Spinal cord (tissue), 10 donors: ENCODE measurements at places on chromosomes 3 and 15.

DNA sequence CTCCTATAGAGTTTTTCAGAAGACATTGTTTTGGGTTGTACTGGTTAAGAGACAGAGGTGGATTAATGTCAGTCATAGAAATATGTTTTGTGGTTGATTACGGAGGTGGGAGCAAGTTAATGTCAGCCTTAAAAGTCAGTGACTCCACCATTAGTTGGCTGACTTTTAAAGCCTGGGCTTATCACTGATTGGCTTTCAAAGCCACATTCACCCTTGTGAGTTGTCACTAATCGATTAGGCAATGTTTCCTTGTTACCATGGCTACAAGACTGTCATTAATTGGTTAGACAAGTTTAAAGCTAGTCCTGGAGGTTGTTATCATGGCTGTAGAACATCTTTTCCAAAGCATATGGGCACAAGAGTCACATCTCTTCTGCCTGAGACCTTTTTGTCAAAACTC lies 73.0 kb downstream of the NEO1 start:
- no peak overlapping the region for H3K27ac ChIP-seq
- no peaks in the 10 kb centered on the region for H3K4me1 ChIP-seq
- H3K36me3 ChIP-seq = peaks cover 13% of the 10 kb centered on the region
- no peak overlapping the region for H3K4me3 ChIP-seq

DNA sequence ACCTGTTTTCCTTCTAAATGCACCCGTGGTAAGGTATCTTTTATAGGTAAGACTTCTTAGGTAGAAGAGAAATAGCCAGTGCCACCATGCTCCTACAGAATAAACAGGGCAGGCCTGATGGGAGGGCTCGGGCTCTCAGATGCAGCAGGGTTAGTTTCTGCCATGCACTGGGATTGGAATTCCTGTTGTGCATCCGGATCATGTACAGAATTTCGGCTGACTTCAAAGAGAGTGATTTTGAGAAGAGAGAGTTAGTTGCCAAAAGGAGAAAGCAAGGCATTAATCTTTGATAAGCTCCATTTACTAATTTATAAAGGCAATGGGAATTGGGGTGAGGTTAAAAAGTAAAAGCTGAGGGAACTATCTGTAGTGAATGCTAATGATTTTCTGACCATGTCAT lies 211.2 kb downstream of the WDR72 start:
- H3K4me1 ChIP-seq = no peaks in the 10 kb centered on the region
- H3K27ac ChIP-seq = no peak overlapping the region
- no peak overlapping the region for H3K4me3 ChIP-seq

DNA sequence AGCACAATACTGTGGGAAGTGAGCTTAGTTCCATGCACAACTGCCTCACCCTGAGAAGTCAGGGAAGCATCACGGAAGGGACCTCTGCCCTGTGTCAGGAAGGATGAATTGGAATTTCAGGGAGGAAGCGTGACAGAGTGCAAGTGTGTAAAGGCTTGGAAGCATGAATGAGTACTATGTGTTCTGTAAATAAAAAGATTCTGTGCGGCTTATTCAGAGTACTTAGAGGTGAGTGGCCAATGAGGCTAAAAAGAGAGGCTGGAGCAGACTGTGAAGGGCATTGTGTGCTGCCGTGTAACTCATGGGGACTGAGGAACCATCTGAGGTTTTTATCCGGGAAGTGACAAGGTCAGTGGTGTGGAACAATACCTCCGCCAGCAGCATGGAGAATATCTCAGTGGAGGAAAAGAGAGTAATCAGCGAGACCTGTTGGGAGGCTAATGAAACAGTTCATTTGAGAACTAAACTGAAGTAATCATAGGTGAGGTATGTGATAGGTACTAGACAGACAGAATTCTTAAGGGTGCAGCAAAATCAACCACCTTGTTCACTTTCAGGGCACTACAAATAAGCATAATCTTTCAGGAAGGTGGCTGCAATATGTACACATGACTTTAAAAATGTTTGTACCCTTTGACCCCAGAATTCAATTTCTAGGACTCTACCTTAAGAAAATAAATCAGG lies 64.9 kb upstream of the SPRED1 start:
- no peaks in the 10 kb centered on the region for H3K27me3 ChIP-seq
- H3K27ac ChIP-seq = no peak overlapping the region
- H3K4me3 ChIP-seq = no peak overlapping the region
- no peaks in the 10 kb centered on the region for H3K36me3 ChIP-seq
- no peaks in the 10 kb centered on the region for H3K4me1 ChIP-seq
- no peak for DNase-seq

DNA sequence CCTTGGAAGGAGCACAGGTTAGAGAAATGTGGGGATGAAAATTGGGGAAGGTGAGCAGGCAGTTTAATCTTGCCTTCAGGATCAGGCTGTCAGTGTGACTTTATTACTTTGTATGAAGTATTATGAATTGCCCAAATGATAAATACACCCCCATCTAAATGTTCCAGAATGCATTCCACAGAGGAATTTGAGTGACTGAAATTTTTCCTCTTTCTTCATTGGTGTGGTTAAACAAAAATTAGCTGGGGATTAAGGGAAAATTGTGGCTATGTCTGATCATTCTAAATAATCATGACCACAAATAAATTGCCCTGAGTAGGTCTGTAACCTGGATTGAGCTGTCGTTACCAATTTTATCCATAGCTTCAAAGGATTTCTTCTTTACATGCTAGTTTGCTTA lies 33.5 kb downstream of the FAM98B start:
- H3K4me3 ChIP-seq = no peak overlapping the region
- no peaks in the 10 kb centered on the region for H3K27me3 ChIP-seq
- no peaks in the 10 kb centered on the region for H3K36me3 ChIP-seq
- DNase-seq = no peak
- H3K27ac ChIP-seq = no peak overlapping the region
- H3K4me1 ChIP-seq = no peaks in the 10 kb centered on the region

DNA sequence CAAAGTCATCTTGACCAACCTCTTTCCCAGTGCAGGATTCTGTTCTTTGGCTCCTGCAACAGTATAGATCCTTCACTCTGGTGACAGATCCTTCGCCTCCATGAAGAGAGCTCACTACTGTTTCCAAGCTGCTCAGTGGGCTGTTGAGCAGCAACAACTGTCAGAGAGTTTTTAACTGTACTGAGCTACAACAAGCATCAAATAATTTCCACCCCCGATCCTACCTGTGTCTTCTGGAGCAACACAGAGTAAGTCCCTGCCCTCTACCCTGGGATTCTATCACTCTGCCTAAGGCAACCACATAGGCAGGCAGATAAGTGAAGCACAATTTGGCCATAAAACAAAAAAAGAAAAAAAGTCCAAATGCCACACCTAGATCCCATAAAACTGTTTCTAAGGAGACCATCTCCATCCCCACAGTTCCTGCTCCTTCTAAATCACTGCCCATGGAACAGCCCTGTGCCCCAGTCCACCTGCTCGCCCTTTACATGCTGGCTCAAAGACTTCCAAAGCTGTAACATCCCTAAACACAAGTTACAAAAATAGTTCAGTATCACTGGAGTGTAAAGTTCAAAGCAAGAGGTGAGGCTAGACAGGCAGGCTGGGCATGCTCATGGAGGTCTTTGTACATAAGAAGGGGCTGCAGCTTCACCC lies 37.8 kb upstream of the ANPEP start:
- no peaks in the 10 kb centered on the region for H3K27me3 ChIP-seq
- H3K4me1 ChIP-seq = no peaks in the 10 kb centered on the region
- DNase-seq = no peak
- no peak overlapping the region for H3K27ac ChIP-seq
- no peak overlapping the region for H3K4me3 ChIP-seq

GRCh38 chr15:39084674-39085530 lies 496.0 kb upstream of the THBS1 start:
- H3K4me3 ChIP-seq = no peak overlapping the region
- no peaks in the 10 kb centered on the region for H3K36me3 ChIP-seq
- H3K27me3 ChIP-seq = no peaks in the 10 kb centered on the region
- DNase-seq = peak; percentile 14

GRCh38 chr3:115930922-115931321 lies 307.6 kb downstream of the GAP43 start:
- no peak overlapping the region for H3K27ac ChIP-seq
- H3K4me3 ChIP-seq = no peak overlapping the region
- no peaks in the 10 kb centered on the region for H3K36me3 ChIP-seq
- no peak for DNase-seq

GRCh38 chr15:66408675-66409282 lies 22.1 kb downstream of the MAP2K1 start:
- no peak for DNase-seq
- H3K4me3 ChIP-seq = no peak overlapping the region
- H3K36me3 ChIP-seq = no peaks in the 10 kb centered on the region
- peaks cover 5% of the 10 kb centered on the region for H3K4me1 ChIP-seq
- no peak overlapping the region for H3K27ac ChIP-seq
- H3K27me3 ChIP-seq = no peaks in the 10 kb centered on the region

DNA sequence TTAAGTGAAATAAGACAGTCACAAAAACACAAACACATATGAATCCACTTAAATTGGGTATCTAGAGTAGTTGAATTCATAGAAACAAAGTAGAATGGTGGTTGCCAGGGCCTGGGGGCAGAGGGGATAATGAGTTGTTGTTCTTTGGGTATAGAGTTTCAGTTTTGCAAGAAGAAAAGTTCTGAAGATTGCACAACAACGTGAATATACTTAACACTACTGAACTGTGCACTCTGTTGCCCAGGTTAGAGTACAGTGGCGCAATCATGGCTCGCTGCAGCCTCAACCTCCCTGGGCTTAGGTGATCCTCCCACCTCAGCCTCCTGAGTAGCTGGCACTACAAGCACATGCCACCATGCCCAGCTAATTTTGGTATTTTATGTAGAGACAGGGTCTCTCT lies 14.9 kb downstream of the GRAMD2A start:
- no peak for DNase-seq
- H3K4me3 ChIP-seq = no peak overlapping the region
- no peak overlapping the region for H3K27ac ChIP-seq
- H3K4me1 ChIP-seq = peaks cover 53% of the 10 kb centered on the region
- peaks cover 15% of the 10 kb centered on the region for H3K27me3 ChIP-seq
- H3K36me3 ChIP-seq = no peaks in the 10 kb centered on the region

DNA sequence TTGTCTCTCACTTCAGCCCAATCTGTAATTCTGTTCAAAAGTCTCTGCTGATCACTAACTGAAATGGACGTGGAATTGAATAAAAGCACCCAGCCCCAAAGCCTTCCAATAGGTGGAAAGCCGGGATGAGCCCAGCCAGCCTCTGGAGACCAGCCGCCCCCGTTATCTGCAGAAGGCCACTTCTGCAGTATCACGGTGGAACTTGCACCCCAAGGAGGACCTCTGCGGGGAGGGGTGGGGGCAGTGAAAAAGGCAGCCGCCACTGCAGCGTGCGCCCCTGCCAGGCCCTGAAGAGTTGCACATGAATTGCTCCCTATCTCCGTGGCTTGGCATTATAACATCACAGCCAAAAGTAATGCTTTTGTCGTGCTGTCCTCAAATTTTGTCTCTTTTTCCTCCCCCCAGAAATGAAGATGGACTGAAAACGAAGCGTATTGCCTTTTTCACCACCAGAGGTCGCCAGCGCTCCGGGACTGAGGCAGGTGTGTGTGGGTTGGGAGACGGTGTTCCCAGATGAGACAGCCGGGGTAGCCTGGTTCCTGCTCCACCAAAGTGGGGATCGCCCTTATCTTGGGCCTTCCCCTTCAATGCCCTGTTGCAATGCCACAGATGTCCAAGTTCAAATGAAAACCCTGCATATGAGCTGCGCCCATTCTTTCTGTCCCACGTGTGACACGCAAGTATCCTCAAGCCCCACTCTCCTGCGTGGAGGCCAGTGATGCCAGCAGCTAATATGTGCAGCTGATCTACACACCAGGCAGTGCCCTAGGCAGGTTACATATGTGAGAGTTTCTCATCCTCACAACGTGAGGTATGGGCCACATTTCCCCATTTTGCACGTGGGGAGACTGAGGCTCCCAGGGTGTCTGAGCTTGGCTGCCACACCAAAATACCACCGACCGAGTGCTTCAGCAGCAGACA lies 96.0 kb downstream of the LRRK1 start:
- no peaks in the 10 kb centered on the region for H3K27me3 ChIP-seq
- no peak overlapping the region for H3K4me3 ChIP-seq
- H3K4me1 ChIP-seq = peaks cover 23% of the 10 kb centered on the region

GRCh38 chr3:150830094-150830681 lies 67.2 kb upstream of the SIAH2 start:
- DNase-seq = no peak
- H3K27me3 ChIP-seq = no peaks in the 10 kb centered on the region
- H3K4me1 ChIP-seq = no peaks in the 10 kb centered on the region
- H3K36me3 ChIP-seq = no peaks in the 10 kb centered on the region

- no peaks in the 10 kb centered on the region for H3K36me3 ChIP-seq
- no peak overlapping the region for H3K27ac ChIP-seq
- no peak for DNase-seq
- H3K27me3 ChIP-seq = peaks cover 3% of the 10 kb centered on the region
- H3K4me1 ChIP-seq = peaks cover 24% of the 10 kb centered on the region
Observed at GRCh38 chr3:13647298-13648059, 98.6 kb downstream of the FBLN2 start.

GRCh38 chr3:63980830-63981498 lies 42.3 kb downstream of the PSMD6 start:
- no peak overlapping the region for H3K4me3 ChIP-seq
- no peak overlapping the region for H3K27ac ChIP-seq
- H3K27me3 ChIP-seq = no peaks in the 10 kb centered on the region

- H3K4me3 ChIP-seq = no peak overlapping the region
- DNase-seq = no peak
- no peaks in the 10 kb centered on the region for H3K27me3 ChIP-seq
- H3K4me1 ChIP-seq = no peaks in the 10 kb centered on the region
- no peaks in the 10 kb centered on the region for H3K36me3 ChIP-seq
- no peak overlapping the region for H3K27ac ChIP-seq
Observed at GRCh38 chr3:139639662-139640061, 38.1 kb downstream of the NMNAT3 start.

DNA sequence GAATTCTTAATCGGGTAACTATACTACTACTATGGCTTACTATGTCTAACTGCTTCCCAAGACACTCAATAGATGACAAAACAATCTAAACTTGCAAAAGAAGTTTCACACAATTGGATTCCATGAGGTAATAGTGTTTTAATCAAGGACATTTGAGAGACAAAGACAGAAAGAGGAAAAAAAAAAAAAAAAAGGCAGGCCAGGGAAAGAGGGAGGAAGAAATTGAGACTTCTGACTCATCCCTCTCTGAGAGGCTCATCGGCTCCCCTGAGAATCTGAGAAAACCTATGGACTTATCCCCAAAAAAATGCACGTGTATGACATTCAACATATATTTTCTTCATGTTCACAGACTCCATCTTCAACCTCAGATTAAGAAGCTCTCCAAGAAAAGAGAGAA lies 61.0 kb downstream of the SCAPER start:
- H3K4me1 ChIP-seq = no peaks in the 10 kb centered on the region
- DNase-seq = no peak
- H3K27ac ChIP-seq = no peak overlapping the region

- H3K27me3 ChIP-seq = no peaks in the 10 kb centered on the region
- H3K4me1 ChIP-seq = peaks cover 3% of the 10 kb centered on the region
Observed at GRCh38 chr3:123685780-123686179, 100.9 kb upstream of the HACD2 start.

GRCh38 chr3:105906345-105906744 lies 37.5 kb upstream of the CBLB start:
- no peak overlapping the region for H3K4me3 ChIP-seq
- H3K27ac ChIP-seq = no peak overlapping the region
- DNase-seq = no peak
- no peaks in the 10 kb centered on the region for H3K36me3 ChIP-seq
- H3K4me1 ChIP-seq = no peaks in the 10 kb centered on the region

GRCh38 chr3:141812084-141812483 lies 48.9 kb downstream of the GRK7 start:
- no peak for DNase-seq
- no peaks in the 10 kb centered on the region for H3K4me1 ChIP-seq
- no peak overlapping the region for H3K4me3 ChIP-seq
- no peaks in the 10 kb centered on the region for H3K36me3 ChIP-seq

GRCh38 chr3:134797057-134797740 lies 2.1 kb downstream of the EPHB1 start:
- no peaks in the 10 kb centered on the region for H3K36me3 ChIP-seq
- DNase-seq = peak; percentile 59
- peaks cover 45% of the 10 kb centered on the region for H3K4me1 ChIP-seq
- peaks cover 18% of the 10 kb centered on the region for H3K27me3 ChIP-seq
